Astrocyte (in vitro differentiated cells and primary cell): ENCODE measurements at places on chromosomes 11 and 22. TPM values are rescaled to one million over a fixed set of nuclear protein-coding genes. Genes with fewer than 3 reads are reported as not detected.

- H3K36me3 ChIP-seq = peaks cover 2% of the 10 kb centered on the region
- H3K27ac ChIP-seq = no peak overlapping the region
- DNase-seq = no peak
- no peaks in the 10 kb centered on the region for H3K27me3 ChIP-seq
- H3K4me3 ChIP-seq = no peak overlapping the region
Measured at GRCh38 chr11:118415062-118415738, 13.8 kb downstream of the ATP5MG start.

TOP3B gene
- total RNA-seq = 27.5 and 37.3 TPM in 2 replicates

GRCh38 chr11:128483211-128483788 is 104.1 kb downstream of the ETS1 start:
- H3K4me1 ChIP-seq = peaks cover 9% of the 10 kb centered on the region
- H3K4me3 ChIP-seq = no peak overlapping the region
- no peak for DNase-seq
- H3K36me3 ChIP-seq = peaks cover 60% of the 10 kb centered on the region

GRCh38 chr11:88174709-88175568 is at the start of gene RAB38:
Gene RAB38, minus strand, starts transcription at chr11:88175443. Its CDS starts 59 bp downstream, at chr11:88175384.
- H3K36me3 ChIP-seq = no peaks in the 10 kb centered on the region
- peaks cover 2% of the 10 kb centered on the region for H3K27me3 ChIP-seq
- peak within 1 kb of the TSS; percentile 70 for H3K4me3 ChIP-seq
- H3K27ac ChIP-seq = peak within 1 kb of the TSS; percentile 3
- DNase-seq = peak; percentile 70

DNA sequence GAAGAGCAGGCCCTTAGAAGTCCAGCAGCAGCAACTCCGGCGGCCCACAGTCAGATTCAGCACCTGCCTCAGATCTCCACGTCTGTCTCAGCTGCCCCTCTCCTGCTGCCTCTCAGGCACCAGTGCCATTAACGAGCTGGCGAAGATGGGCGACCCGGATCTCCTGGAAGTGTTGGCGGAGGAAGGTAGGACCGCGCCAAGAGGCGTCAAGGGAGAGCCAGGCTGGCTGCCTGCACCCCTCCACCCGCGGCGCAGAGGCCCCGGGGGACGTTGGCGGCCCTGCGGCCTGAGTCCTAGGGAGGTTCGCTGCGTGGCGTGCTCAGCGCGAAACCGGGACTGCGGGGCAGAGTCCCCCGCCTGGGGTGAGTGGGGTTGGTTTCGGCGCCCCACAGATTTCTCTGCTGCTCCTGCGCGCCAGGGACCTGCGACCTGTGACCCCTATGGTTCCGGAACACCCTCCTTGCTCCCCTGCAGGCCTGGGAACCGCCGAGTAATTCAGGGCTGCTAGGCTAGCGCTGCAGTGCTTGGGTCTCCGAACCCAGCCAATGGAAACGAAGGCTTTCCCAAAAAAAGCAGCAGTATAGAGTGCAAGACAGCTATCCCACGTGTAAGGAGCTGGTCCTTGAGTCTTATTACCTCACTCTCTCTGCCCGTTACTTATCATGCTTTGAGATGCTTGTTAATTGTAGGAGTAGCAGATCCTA is 615 bp downstream of the ANO5 start:
- peak overlapping the region; percentile 59 for H3K4me3 ChIP-seq
- H3K36me3 ChIP-seq = no peaks in the 10 kb centered on the region
- peaks cover 9% of the 10 kb centered on the region for H3K4me1 ChIP-seq
- H3K27ac ChIP-seq = no peak overlapping the region
- peaks cover 2% of the 10 kb centered on the region for H3K27me3 ChIP-seq
- DNase-seq = peak; percentile 8

MUC5AC gene
- not detected in 2 replicates for total RNA-seq

DNA sequence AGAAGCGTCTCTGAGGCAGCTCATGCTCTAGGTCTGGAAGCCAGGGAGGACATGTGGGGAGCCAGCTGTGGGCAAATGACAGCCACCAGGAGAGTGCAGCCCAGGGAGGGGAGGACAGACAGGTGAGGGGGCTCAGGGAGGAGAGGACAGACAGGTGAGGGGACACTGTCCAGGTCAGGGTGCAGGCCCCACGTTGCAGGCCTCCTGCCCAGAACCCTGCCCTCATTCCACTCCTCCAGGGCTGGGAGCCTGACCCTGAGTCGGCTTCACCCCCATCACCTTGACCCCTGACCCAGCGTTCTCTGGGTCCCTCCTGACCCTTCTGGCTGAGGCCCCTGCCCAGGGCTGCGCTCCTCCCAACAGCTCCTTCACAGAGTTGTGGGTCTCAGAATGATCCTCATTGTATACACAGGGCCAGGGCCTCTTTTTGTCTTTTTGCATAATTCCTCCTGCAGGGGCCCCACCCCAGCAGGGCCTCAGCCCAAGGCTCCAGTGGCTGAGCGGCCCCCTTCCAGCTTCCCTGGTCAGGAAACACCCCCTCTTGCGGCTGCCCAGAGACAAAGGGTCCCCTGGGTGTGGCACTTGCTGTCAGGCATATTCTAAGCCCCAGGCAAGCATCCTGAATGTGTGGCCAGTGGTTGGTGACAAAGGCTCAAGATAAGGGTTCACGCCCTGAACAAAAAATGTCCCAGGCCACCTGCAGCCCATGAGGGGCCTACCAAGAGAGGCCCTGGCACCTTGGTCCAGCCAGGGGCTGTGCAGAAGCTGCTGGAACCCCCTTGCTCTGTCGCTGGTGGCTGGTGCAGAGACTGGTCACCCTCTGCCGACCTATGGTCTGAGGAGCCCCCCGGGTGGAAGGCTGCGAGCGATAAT is 853.0 kb downstream of the BRD1 start:
- H3K27me3 ChIP-seq = no peaks in the 10 kb centered on the region
- no peaks in the 10 kb centered on the region for H3K4me1 ChIP-seq
- DNase-seq = no peak
- no peak overlapping the region for H3K4me3 ChIP-seq
- H3K27ac ChIP-seq = no peak overlapping the region

DNA sequence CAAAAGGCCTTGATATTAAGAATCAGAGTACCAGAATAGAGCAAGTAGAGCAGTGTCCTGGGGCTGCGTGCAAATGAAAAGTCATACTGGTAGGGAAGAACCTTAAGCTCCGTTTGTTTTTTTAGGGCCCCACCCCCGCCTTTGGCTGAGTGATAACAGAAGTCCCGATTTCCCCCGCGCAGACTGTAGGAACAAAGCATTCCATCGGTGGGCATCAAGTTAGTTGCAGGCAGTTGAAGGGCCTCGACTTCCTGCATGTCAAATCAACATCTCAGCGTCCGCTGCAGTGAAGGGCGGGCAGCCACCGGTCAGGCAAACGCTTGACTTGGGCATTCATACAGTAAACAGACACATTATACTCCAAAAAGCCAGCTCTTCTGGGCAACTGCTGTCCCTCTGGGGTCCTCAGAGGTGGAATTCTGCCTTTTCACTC is 11.7 kb downstream of the LRP4 start:
- H3K36me3 ChIP-seq = no peaks in the 10 kb centered on the region
- no peak overlapping the region for H3K27ac ChIP-seq
- peak; percentile 20 for DNase-seq
- H3K27me3 ChIP-seq = no peaks in the 10 kb centered on the region

DNA sequence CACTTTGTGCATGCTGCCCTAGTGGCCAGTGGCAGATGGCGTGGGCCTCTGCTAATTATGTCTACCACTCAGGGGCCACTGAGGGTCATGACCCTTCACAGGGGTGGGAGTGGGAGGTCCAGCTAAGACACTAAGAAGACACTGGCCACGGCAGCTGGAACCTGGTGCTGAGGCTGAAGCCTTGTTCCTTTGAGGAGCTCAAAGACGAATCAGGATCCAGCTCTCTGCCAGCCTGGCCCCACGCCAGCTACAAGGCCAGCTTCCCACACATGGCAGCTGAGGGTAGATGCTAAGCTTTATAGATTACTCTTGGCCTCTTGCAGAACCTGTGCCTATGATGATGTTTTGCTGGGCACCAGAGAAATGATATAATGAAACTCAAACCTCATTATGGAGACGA is 226.3 kb downstream of the DSCAML1 start:
- H3K27me3 ChIP-seq = no peaks in the 10 kb centered on the region
- H3K4me3 ChIP-seq = no peak overlapping the region
- DNase-seq = no peak
- no peaks in the 10 kb centered on the region for H3K4me1 ChIP-seq
- H3K27ac ChIP-seq = no peak overlapping the region

DNA sequence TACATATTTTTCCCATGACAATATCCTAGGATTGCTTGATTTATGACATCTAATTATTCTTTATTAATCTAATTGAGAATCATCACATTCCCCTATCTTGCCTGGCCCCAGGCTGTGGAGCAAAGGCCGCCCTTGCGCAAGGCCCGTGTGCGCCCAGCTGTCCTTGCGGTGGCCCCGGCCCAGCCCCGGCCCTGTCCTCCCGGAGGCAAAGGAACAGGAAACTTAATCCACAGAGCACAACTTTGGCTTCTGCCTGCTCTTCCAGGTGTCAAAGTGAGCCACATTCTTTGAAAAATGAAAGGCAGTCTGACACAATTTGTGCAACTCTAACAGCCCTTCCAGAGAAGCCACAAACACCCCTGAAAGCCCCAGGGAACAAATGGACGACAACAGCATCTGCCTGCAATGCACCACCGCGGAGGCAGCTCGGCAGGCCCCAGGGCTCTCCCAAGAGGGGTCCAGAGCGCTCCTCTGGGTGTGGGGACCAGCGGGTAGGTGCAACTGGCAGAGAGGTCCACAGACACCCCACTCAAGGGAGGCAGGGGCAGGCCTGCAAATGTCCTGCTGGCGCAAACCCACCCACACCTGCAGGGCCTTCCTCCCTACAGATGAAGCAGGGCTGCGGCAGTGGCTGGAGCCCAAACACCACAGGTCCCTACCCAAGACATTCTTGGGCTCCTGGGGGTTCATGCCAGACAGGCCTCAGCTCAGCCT is 30.3 kb downstream of the GNB1L start:
- no peaks in the 10 kb centered on the region for H3K4me1 ChIP-seq
- no peaks in the 10 kb centered on the region for H3K36me3 ChIP-seq
- no peak for DNase-seq
- no peak overlapping the region for H3K27ac ChIP-seq
- H3K27me3 ChIP-seq = no peaks in the 10 kb centered on the region

DNA sequence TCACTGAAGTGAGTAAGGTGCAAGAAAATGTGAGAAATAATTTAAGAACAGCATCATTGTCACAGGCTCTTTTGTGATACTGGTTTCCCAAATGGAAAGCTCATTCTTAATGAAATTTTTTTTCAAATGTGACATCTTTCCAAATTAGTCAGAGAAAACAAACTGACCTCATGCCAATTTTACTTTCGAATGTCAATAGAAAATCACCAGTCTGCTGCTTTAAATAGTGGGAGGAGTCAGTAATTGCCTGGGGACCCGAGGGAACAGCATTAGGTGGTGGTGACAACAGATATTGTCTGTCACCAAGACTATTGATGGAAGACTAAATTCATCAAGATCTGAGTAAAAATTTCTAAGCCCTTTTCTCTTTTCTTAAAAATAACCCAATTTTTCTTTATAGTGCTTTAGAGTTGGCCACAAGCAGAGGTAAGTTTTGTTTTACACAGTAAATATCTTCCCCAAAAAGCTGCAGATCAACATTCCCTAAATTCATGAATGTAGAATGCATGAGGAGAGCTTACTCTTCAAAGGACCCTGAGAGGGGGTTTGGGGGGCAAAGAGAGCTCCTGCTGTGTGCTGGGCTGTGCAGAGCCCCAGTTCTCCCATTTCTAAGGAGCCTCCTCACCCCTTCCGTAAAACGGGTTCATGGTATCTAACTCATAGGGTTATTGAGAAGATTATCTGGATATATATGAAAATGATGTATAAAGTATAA is 95.1 kb downstream of the PIWIL4 start:
- H3K4me1 ChIP-seq = no peaks in the 10 kb centered on the region
- H3K27ac ChIP-seq = no peak overlapping the region
- H3K36me3 ChIP-seq = no peaks in the 10 kb centered on the region

GRCh38 chr11:127199306-127199801 is 198.8 kb upstream of the KIRREL3 start:
- no peak overlapping the region for H3K4me3 ChIP-seq
- no peaks in the 10 kb centered on the region for H3K4me1 ChIP-seq
- no peaks in the 10 kb centered on the region for H3K27me3 ChIP-seq
- H3K36me3 ChIP-seq = no peaks in the 10 kb centered on the region
- peak; percentile 0 for DNase-seq
- H3K27ac ChIP-seq = no peak overlapping the region

DNA sequence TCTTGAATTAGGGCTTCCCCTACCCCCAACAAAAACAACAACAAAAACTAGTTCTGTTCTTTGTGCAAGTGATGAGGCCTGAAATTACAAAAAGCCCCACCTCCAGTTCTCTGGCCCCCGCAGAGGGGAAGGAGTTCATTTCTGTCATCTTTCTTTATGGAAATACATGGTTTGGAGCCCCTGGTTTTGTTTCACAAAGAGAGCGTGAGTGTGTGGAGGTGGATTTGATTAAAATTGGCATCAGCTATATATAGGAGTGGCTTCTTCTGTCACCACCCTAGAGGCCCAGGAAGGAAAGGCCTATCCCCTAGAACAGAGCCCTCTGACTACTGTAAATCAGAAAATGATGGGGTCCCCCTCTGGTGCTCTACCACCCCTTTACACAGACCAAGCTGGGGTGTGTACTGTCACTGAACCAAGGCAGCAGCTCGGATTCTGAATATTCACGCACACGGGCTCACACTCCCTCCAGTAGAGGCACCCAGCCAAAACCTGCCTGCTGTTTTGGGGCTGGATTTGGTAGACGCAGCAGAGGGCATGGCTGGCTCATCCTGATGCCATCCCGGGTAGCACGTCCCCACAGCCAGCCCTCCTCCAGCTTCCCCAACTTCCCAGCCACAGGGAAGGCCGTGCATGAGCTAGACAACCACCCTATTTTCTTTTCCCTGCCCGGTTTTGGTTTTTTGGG is 19.4 kb downstream of the RCOR2 start:
- no peak overlapping the region for H3K27ac ChIP-seq
- no peaks in the 10 kb centered on the region for H3K4me1 ChIP-seq
- DNase-seq = no peak
- no peaks in the 10 kb centered on the region for H3K27me3 ChIP-seq
- no peak overlapping the region for H3K4me3 ChIP-seq

GRCh38 chr11:118552341-118552740 is 13.4 kb downstream of the IFT46 start:
- no peaks in the 10 kb centered on the region for H3K4me1 ChIP-seq
- H3K27ac ChIP-seq = no peak overlapping the region
- H3K4me3 ChIP-seq = no peak overlapping the region
- no peak for DNase-seq
- H3K27me3 ChIP-seq = no peaks in the 10 kb centered on the region

DNA sequence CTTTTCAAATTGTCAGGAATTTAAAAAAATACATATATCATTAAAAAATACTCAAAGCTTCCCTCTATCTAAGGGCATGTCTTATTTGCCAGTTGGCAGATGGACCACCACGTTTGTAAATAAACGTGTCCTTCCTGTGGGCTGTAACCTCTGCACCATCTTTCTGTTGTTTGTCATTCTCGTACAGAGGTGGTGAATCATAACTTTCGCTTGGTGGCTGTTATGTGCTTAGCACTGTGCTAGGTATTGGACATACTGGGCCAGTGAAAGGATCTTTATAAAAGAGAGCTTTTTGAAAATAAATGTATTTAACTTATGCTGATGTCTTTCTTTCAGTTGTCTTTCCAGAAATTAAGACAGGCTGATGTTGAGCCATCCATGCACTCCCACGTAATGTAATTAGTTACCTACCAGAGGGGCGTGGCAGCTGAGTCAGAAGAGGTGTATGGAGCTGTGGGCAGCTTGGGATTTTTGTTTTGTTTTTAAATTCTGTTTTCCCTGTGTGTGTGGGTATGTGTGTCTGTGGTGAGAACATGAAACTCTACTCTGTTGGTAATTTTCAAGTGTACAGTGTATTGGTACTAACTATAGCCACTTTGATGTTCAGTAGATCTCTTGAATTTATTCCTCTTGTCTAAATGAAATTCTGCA is 62.7 kb downstream of the TECTA start:
- no peaks in the 10 kb centered on the region for H3K36me3 ChIP-seq
- no peaks in the 10 kb centered on the region for H3K27me3 ChIP-seq
- H3K4me1 ChIP-seq = no peaks in the 10 kb centered on the region
- DNase-seq = no peak
- H3K27ac ChIP-seq = no peak overlapping the region
